Naive thymus-derived CD4-positive, alpha-beta T cell (primary cell): ENCODE measurements at places on chromosomes 5 and 9. TPM values are rescaled to one million over a fixed set of nuclear protein-coding genes. Genes with fewer than 3 reads are reported as not detected.

GRCh38 chr5:4480528-4481349 is 659.4 kb upstream of the ADAMTS16 start:
- DNase-seq: no peak

DNA sequence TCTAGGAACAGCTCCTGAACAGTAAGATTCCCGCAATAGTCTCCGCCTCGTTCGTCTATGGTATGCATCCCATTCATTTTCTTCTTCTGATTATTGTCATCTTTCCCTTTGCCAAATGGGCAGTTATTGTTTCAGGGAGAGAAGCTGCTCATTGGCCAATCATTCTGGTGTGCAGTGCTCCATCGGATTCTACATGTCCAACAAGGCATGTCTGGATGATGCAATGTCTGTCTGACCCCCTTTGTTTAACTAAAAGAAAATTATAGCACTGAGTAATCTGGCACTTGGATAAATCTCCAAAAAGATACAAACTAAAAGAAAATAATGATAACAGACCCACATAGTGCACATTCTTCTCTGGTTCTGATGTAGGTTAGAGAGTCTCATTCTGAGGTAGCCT is 515.6 kb upstream of the DMAC1 start:
- no peak for DNase-seq

The SLCO6A1 gene
- not detected for total RNA-seq

GRCh38 chr9:77632652-77633051 is 15.5 kb downstream of the GNA14 start:
- no peak for DNase-seq

The DRD1 gene
- not detected for total RNA-seq

The GFI1B gene
- 0.21 TPM for total RNA-seq
